ENCODE measurements at places on chromosomes 5 and 9. TPM values are rescaled to one million over a fixed set of nuclear protein-coding genes. Genes with fewer than 3 reads are reported as not detected.

IL17B gene
- not detected for total RNA-seq

- no peak for DNase-seq
These were observed at the start of gene PCDHGA3 for GRCh38 chr5:141343242-141343952. PCDHGA3 (plus strand) TSS chr5:141343829; CDS start chr5:141344034, 205 bp downstream.

DNA sequence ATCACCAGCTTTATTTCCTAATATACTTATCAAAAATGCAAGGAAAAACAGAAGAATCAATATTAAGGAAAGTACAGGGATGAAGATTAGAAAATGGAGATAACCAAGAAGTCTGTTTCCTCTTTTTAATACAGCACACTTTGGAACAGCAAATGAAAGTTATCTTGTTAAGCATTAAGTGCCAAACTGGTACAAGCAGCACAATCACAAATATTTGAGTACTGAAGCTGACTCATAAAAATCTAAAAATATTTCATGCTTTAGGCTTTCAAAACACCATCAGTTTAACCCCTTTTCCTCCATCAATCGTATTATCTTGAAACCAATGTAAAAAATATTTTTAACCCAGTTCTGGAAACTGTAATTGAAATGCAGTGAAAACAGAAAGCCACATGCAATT lies 2.7 kb downstream of the FBXW11 start:
- DNase-seq = no peak

- DNase-seq = no peak
These were observed 126.7 kb upstream of the ZNF608 start for GRCh38 chr5:124873188-124873587.

GRCh38 chr5:132049559-132049958 lies 10.9 kb upstream of the IL3 start:
- no peak for DNase-seq

DNA sequence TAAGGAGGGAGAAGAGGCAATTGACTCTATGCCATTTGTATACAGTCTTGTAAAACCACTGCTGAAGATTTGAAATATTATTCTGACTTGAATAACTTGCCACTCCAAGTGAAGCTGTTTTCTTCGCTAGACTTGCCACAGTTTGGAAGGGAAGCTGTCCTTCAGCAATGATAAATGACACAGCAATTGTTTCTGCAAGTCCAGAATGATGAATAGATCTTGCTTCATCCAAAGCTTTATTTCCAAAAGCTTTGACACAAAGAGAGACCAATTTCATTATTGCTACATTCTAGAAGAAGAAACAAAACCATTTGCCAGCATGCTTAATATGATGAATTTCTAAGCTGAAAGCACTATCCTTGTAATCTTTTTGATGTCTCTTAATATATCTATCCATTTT lies 73.7 kb downstream of the ZNF366 start:
- no peak for DNase-seq

DNA sequence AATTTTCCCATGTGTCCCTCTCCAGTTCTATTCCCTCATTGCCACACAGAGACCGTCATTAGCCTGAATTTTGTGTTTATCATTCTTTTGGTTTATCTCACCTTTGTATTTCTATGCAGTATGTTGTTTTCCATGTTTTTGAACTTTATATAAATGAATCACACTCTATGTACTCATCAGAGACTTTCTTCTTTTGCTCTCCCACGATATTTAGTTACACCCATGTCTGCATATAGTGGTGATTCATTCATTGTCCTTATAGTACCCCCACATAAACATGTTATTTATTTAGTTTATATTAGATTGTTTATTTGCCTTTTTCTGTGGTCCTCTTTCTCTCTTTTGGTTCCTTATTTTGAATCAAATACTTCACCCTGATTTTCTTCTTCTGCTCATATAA lies 199.7 kb downstream of the FSTL4 start:
- DNase-seq = no peak

DNA sequence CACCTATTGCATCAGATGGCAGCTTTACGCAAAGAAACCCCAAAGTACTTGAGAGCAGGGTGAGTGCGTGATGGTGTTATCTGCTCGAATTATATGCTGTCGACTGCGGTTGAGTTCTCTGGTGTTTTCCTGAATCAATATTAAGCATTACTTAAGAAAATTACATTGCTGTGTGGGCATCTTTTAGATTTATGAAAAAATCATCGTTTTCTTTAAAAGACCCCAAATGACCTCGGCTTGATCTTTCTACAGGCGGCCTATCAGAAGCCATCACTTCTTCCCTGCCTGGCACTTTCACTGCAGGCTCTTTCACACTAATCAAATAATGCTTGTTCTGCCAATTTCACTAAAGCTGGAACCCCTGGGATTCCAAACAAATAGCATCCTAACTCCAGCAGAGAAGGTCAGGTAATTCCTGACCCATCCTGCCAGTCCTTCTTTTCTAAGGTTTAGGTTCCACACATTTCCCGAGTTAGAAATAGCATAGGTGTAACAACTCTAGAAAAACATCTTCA lies 1.7 kb downstream of the UBE2QL1 start:
- no peak for DNase-seq

DNA sequence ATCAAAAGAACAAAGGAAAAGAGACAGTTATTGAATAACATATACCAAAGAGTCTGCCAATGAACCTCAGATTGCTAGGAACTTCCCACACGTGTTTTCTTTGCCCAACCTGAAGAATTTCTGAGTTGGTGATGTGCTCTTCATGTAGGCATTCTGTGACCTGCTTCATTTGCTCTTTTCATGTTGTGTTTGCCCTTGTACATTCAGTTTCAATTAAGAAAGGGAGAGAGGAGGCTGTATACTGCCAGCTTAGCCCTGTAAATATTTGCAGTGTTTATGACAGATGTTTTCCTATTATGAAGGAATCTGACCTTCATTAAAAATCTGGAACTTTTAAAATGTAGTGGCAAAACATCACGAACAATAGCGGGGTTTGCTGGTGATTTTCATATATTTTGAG lies 168.5 kb downstream of the GAS1 start:
- no peak for DNase-seq

All from CD8-positive, alpha-beta T cell (primary cell).